SIG-M5 (cell line): ENCODE measurements at places on chromosomes 7 and 10.

DNA sequence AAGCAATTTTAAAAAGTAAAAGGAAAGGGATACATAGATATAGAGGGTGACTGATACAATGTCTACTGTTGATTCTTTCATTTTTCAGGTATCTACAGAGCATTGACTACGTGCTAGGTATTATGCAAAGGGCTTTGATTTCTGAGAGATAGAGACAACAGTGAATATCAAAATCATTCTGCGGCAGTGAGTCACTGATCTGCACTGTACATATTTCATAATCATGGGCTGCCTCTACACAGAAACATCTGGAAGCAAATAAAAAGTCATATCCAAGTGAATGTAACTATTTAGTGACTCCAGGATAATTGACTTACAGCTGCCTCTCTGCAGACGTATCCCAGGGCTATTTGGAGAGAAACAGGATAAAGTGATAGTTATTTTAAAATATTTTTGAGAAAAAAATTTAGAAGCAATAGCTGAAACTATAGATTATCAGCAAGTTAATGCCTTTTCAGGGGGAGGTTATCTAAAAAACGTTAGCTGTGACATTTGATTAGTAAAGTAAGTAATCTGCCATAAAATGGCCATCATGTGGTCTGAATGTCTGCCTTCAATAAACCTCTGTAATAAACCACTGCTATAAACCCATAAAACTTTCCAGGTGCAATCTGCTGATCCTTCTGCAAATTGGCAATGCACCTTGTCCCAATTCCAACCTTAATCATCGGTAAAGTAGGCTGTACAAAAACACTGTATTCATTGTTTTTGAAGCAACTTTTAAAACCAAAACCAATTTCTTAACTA is 43.7 kb downstream of the CPXM2 start:
- DNase-seq, result no peak

DNA sequence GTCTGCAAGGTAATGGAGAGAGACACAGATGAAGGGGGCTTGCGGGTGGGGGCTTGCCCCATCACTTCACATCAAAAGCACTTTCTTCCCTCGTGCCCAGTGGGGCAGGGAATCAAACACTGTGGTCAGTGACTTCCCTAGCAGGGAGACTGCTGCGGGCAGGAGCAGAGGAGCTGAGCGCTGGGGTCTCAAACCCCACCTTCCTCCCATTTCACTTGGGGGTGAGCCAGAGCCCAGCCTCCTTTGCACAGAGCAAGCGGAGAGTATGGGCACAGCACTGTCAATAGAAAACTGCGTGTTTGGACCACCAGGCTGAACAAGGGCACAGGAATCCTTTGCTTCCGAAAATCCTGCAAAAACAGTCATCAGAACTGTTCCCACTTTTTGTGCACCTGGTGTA is 355.8 kb upstream of the MKI67 start:
- DNase-seq, result no peak

DNA sequence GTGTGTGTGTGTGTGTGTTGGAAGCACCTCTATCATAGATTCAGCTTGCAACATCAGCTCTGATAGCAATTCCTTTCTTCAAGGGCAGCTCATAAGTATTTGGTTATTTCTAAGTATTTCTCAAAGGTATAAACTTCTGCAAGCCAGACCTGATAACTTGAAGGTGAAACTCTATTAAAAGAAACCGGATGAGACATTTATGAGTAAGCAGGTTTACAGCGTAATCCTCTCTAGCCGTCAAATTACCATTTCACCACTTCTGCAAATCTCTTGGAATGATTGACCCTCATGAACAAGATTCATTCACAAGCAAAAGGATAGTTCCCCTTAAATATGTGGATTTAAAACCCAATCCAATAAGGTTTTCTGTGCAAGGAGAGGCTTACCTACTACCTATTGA is 23.1 kb downstream of the PDE1C start:
- no peak for DNase-seq

DNA sequence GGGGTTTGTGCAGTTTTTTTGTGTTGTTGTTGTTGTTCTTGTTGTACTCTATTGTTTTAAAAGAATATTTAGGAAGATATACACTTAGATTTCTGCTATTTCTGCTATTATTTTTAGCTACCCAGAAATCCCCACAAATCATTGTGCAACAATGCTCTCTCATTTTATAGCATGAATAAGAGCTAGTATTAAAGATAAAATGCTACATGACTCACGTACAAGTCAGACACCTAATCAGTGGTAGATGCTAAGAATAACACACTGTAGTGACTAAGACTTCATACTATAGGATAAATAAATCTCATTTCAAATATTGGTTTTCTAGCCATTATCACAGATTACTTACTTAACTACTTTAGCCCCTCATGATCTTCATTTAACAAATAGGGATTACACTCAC is 920.5 kb downstream of the KCNMA1 start:
- no peak for DNase-seq

DNA sequence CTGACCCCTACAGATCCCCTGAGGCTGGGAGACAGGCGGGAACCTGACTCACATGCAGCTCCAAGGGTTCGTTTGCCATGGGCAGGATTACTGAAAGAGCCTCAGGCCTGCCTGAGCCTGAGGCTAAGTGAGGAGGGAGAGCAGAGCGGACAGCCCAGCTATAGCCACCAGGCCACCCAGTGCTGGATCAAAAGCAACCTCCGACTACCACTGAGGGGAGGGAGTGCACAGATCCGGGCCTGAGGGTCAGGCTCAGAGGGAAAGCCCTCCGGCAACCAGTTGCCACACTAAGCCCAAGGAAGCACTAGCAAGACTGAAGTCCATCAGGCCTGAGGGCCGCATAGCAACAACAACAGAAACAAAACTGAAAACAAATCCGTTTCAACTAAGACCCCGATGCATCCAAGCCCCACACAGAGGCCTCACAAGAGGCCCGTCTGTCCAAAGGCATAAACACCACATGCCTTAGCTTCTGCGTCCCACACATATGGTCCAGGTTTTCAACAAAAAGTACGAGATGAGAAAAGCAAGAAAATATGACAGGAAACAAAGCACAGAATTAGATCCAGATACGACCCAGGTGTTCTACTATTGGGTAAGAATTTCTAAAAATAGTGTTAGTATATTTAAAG is 92.5 kb upstream of the VIPR2 start:
- no peak for DNase-seq

- no peak for DNase-seq
Measured at GRCh38 chr10:79031723-79032122, 37.0 kb upstream of the ZMIZ1 start.
